ENCODE measurements at places on chromosomes 3 and 15.

GRCh38 chr15:99167201-99167600 lies 62.3 kb downstream of the SYNM start:
- no peak for DNase-seq

DNA sequence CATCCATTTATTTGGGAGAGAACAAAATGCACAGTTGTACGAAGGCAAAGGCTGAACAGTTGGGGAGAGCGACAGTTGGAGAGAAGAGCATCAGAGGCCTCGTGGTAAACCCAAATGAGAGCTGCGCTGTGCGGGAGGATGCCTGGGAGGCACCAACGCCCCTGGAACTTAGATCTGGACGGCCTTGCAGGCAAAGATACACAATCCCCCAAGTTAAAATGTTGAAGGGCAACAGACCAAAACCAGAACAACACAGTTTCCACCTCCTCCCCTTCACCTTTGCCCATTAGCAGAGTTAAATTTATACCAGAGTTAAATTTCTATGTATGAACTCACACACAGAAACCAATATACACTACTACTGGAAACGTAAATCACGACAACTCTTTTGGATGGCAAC lies 339.6 kb downstream of the RORA start:
- no peak for DNase-seq

DNA sequence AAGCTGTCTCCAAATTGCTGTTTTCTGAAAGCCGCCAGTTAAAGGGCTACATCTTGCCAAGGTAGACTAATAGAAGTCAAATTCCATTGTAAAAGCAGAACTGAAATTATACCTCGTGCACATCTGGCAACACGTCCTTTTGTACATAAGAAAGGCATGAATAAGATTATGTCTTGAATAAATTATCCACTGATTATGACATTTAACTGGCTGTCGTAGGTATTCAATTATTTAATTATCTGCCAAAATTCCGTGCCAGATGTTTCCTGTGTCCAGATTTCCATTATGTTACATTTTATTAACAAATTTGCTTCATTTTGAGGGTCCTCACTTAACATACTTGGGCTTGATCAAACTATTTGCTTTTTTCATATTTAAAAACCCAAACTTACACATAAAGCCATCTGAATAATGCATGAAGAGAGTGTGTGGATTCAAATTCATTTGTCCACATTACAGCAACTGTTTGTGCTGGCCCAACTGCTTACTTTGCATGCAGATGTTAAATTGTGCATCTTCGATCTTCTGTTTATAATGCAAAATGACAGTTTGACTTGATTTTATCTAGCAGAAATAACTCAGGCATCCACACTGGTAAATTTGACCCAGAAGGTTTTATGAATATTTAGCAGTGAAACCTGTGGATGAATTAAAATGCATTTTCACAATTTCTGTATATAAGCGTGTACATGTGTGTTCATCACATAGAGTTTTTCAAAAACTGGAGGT lies 701.5 kb downstream of the ZNF385D start:
- DNase-seq = no peak

DNA sequence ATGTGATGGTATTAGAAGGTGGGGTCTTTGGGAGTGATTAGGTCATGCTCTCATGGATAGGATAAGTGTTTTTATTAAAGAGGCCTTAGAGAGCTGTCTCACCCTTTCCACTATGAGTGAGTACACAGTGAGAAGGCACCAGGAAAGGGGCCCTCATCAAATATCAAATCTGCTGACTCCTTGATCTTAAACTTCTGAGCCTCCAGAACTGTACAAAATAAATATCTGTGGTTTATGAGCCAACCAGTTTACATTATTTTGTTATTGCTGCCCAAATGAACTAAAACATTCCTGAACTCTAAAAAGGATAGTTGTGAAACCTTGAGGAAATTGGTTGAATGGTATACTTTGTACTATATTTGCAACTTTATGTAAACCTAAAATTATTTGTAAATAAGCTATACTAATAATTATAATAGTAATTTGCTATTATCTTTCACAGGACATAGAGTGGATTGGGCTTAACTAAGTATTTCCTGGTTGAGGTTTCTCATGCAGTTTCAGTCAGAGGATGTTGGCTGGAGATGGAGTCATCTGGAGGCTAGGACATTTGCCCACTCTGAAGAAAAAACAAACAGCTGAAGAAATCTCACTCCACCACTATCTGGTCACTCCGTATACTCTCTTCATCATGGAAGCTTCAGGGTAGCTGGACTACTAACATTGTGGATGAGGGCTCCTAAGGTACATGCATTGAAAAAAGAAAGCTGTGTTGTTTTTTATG lies 1068.6 kb upstream of the CADM2 start:
- DNase-seq = no peak

GRCh38 chr3:165389064-165389463 lies 192.9 kb upstream of the SLITRK3 start:
- DNase-seq = no peak

GRCh38 chr3:115932807-115933206 lies 309.5 kb downstream of the GAP43 start:
- DNase-seq = no peak

DNA sequence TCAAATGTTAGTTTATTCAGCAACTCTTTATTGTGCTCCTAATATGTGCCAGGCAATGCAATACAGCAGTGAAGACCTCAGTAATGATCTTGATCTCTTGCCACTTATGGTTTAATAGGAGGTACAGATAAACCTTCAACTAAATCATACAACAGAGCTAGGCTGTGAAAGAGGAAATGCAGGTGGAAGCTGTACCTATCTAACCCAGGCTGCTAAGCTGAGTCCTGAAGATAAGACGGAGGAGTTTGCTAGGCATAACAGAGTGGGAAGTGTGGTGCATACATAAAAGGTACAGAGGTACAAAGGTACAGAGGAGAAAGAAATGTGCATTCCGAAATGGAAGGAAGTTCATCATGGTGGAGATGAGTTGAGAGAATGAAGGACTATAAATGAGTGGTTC lies 35.0 kb downstream of the KBTBD8 start:
- no peak for DNase-seq
